ENCODE measurements at places on chromosomes 12 and 14.

DNA sequence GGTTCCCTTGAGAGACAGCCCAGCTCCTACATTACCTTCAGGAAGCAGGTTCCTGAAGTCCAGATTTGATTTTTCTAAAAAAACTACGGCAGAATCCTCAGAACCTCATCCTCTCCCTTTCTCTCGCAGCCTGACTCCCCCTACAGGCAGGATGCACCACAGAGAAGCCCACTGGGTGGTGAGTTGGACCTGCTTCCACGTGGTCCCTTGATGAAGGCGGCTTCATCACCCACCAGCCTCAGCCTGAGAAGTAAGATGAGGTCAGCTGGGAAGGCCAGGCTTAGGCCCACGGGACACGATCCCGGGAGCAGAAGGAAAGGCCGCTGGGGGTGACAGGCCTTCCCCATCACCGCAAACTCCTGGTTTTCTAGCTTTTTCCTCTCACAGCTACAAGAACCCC, 83.0 kb downstream of the ACTN1 start:
- DNase-seq, result no peak

GRCh38 chr12:53766881-53767280, 15.1 kb upstream of the CISTR start:
- DNase-seq, result no peak

- peak; percentile 92 for DNase-seq
Measured at GRCh38 chr14:24232121-24232644, at the start of gene NEDD8. Gene NEDD8, minus strand, starts transcription at chr14:24232367. Its CDS starts 100 bp downstream, at chr14:24232267.

DNA sequence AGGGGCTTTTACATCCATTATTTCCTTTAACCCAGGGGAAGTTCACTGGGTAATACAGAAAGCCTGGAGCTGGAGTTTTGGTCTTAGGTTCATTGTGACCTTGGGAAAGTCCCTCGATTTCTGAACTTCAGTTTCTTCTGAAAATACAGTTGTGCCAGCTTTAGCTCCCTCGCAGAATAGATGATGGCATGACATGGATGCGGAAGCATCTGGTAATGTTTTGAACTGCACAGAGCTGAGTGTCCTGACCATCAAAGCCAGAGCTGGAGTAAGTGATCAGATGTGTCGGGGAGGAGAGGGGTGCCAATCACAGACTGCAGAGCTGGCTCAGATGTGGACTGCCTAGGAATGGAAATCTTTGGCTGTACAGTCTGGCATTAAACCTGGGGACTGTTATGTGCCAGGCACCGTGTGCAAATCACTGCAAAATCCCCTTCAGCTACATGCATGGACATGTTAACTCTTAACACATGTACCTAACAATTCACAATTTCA, 180.9 kb downstream of the ETV6 start:
- DNase-seq, result no peak

GRCh38 chr12:84730561-84731162, 181.9 kb downstream of the SLC6A15 start:
- no peak for DNase-seq

DNA sequence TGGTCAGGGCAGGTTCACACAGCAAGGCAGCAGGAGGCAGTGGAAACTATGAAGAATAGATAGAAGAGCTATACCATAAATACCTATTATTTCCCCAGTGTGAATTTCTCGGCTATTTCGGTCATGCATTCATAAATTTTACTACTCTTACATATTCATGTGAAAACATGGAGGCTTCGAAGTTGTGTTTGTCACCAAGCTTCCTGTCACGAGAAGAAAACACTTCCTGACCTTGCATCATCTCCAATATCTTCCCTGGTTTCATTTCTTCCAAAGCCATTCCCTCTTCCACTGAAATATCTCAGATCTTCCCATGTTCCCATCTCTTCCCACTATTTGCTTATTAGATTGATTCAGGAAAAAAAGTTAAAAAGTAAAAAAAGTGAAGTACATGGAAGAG, 80.4 kb downstream of the CPNE8 start:
- DNase-seq, result no peak

GRCh38 chr14:67570453-67570852, 29.6 kb downstream of the PIGH start:
- no peak for DNase-seq

- DNase-seq, result peak; percentile 77
Measured at GRCh38 chr12:53221203-53222080, 10.6 kb downstream of the RARG start.

DNA sequence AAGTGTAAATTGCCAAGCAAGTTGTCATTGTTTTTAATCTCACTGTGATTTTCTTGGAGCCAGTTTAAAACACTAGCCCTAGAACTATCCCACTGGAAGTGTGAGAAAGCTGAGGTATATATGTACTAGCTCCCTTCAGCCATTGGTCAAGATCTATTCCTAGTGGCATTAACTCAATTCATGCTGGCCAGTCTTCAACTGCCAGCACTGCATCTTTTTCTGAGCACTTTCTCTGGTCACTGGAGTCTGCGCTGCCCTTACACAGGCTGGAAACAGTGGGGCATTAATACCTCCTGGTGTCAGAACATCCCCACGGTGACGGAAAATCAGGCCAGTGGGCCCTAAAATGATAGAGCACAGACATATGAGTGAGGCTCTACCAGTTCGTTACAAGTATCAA, 4.0 kb upstream of the NOVA1 start:
- no peak for DNase-seq

- no peak for DNase-seq
Measured at GRCh38 chr12:96094201-96094600, 58.8 kb upstream of the LTA4H start.

- DNase-seq, result no peak
Measured at GRCh38 chr12:89129167-89129870, 223.0 kb downstream of the DUSP6 start.

GRCh38 chr12:109963330-109963729, 32.8 kb downstream of the GIT2 start:
- no peak for DNase-seq

DNA sequence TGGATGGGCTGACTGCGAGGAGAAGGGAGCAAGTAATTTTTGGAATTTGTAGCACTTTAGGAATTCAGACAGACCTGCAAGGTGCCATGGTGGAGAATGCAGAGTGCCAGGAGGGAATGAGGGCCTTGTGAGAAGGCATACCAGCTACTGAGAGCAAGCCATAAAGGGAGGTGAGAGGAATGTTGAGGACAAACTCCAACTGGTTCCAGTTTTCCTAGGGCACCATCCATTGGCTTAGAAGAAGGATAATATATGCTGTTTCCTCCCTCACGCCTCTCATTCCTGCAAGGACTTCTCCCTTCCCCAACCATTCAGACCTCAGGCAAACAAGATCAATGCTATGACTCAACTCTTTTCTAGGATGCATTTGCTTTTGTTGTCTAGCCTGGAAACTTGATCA, 11.2 kb upstream of the DAAM1 start:
- no peak for DNase-seq

- no peak for DNase-seq
Measured at GRCh38 chr12:108701779-108702441, 29.4 kb downstream of the CORO1C start.

- no peak for DNase-seq
Measured at GRCh38 chr12:123807670-123808069, 45.6 kb downstream of the DNAH10 start.

DNA sequence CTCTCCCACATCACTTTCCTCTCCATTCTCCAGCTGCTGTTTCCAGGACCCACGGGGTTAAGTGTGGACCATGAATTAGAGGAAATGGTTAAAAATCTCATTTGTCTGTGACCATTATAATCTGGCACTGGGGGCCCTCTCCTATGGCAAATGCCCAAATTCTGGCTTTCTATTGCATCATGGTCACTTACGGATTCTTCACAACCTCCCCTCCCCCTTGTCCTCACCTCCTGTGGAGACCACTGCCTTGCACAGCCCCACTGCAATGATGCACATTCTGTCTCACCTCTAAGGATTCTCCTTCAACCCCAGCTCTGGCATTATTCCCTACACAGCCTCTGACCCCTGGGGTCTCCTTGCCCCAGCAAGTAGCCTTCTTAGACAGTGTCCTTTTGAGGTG, 18.9 kb downstream of the BCAT1 start:
- no peak for DNase-seq

DNA sequence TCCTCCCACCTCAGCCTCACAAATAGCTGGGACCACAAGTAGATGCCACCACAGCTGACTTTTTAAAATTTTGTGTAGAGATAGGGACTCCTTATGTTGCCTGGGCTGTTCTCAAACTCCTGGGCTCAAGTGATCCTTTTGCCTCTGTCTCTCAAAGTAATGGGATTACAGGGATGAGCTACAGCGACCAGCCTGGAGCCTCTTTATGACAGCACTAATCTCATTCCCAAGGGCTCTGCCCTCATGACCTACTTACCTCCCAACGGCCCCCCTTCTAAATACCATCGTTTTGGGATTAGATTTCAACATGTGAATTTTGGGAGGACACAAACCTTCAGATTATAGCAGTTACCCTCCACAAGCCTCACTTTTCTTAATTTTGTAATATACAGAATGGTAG, 150.6 kb upstream of the FUT8 start:
- DNase-seq, result no peak

DNA sequence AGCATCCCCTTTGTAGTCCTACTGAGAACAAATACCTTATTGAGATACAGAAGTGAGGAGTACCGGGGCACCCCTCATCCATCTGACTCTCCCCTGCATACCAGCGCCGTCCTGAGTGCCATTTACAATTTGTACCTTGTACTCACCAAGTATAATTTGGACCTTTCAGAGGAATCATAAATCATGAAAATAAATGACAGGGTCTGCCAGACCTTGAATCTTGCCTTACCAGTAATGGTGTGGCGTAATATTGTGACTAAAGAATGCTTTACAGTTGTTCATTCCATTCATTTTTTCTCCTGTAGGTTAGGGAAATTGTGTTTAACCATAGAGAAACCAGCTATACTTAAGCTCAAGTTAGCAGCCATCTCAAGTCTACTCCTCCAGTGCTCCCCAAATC, 243.7 kb upstream of the RGS6 start:
- DNase-seq, result no peak

DNA sequence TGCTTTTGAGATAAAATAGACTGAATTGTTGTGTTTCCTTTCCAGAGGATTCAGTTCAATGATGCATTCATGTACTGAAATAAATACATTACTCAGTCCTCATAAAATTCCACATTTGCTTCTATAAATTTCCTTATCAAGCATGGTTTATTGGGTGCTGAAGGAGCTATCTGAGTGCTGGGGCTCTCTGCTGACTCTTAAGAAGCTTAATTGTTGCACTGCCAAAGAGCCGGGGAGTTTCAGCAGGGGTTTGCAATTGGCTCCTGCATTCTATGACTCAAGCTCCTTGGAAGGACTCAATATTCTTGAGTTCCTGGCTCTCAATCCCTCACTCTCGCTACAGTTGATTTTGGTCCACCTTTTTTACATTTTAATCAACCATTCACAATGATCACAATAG, 69.8 kb upstream of the PYGL start:
- no peak for DNase-seq

- DNase-seq, result no peak
Measured at GRCh38 chr14:105409364-105409763, 10.3 kb upstream of the MTA1 start.

GRCh38 chr14:104249089-104249488, 110.7 kb downstream of the KIF26A start:
- no peak for DNase-seq

- DNase-seq, result no peak
Measured at GRCh38 chr12:122226366-122227125, 694 bp upstream of the DIABLO start.

Measured in activated CD8-positive, alpha-beta memory T cell treated with anti-CD3 and anti-CD28 coated beads, Interleukin-2, amount 50 U/mL, for 48 hours (primary cell).